Stimulated activated CD8-positive, alpha-beta memory T cell treated with anti-CD3 and anti-CD28 coated beads, Interleukin-15, amount 100 ng/mL, for 1 hour (primary cell): ENCODE measurements at places on chromosomes 1 and 21.

- DNase-seq: no peak
These were observed 57.7 kb downstream of the RGS7 start for GRCh38 chr1:241299347-241299746.

- no peak for DNase-seq
These were observed 147.6 kb downstream of the IFI44 start for GRCh38 chr1:78797108-78797781.

- no peak for DNase-seq
These were observed 414.7 kb upstream of the PROX1 start for GRCh38 chr1:213572912-213573647.

DNA sequence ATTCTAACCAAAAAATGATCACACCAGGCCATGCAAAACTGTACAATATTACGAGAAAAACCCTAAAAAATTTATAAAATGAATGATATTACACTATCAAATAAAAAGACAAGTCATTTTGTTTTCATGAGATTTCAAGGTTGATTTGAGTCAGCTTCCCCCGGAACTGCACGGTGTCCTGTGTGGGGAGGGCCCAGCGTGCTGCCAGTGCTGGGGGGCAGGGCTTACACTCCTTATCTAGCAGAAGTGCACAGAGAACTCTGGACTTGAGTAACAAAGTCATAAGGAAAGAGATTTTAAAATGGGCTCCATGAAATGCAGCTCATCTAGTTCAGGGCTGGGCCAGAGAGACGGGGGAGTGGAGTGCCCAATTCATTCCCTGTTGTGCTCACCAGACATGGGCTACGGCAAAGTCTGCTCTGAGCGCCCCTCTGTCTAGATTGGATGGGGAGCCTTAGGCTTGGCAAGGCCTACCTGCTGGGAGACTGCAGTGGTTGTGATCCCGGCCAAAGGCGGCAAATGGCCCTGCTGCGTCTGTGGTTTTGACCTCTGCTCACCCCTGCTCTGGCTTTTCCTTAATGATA lies 50.1 kb downstream of the COQ8A start:
- no peak for DNase-seq

DNA sequence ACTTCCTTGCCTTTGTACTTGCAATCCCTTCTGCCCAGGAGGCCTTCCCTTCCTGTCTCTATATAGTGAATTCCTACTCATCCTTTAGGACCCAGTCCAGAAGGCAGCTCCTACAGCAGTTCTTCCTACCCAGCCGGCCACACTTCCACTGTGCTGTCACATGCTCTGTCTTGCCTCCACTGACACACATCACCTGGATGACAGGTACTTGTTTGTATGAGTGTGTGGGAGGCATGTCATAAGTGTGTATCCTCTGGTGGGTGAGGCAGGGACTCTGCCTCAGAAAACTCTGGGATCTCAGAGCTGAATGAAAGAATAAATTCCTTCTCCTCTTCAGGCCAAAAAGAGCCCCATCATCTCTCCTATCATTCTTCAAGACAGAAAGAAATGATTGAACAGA lies 5.1 kb upstream of the OSCP1 start:
- DNase-seq: no peak

- no peak for DNase-seq
These were observed 3.6 kb upstream of the RABIF start for GRCh38 chr1:202892501-202892900.
